ENCODE measurements at places on chromosomes 4 and X. TPM values are rescaled to one million over a fixed set of nuclear protein-coding genes. Genes with fewer than 3 reads are reported as not detected.

The PLS3 gene
- total RNA-seq: 1.6 TPM

- no peak for DNase-seq
- no peak overlapping the region for H3K27ac ChIP-seq
- peaks cover 4% of the 10 kb centered on the region for H3K27me3 ChIP-seq
- H3K4me1 ChIP-seq: no peaks in the 10 kb centered on the region
Measured at GRCh38 chr4:101953949-101954348, 163.4 kb downstream of the BANK1 start.

The FAM241A gene
- total RNA-seq: 7.4 TPM

DNA sequence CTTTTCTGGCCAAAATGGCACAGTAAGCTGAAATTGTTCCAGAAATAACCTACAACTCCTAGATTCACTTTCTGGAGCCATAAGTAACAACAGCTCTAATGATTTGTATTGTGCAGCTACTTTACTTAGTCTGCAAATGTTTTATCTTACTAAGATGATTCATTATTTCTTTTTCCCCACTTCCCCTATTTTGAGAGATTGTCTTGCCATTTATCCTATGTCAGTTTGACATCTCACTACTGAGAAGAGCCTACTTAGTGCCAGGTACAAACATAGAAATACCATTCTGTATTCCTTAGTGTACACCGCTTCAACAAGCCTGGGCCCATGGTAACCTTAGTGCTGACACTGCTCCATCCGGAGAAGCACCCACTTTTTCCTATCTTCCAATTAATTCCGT is 13.8 kb upstream of the STK26 start:
- H3K4me3 ChIP-seq: no peak overlapping the region
- no peaks in the 10 kb centered on the region for H3K36me3 ChIP-seq
- no peak overlapping the region for H3K27ac ChIP-seq

Measured in activated naive CD8-positive, alpha-beta T cell treated with anti-CD3 and anti-CD28 coated beads for 36 hours (primary cell).